ENCODE measurements at places on chromosomes 1 and 21.

- DNase-seq, result peak; percentile 89
Observed at GRCh38 chr1:28091043-28091781, 2.8 kb upstream of the EYA3 start.

GRCh38 chr1:10236405-10237156, 26.2 kb downstream of the KIF1B start:
- DNase-seq, result no peak

GRCh38 chr1:1427106-1427819, 6.2 kb upstream of the ANKRD65 start:
- no peak for DNase-seq

DNA sequence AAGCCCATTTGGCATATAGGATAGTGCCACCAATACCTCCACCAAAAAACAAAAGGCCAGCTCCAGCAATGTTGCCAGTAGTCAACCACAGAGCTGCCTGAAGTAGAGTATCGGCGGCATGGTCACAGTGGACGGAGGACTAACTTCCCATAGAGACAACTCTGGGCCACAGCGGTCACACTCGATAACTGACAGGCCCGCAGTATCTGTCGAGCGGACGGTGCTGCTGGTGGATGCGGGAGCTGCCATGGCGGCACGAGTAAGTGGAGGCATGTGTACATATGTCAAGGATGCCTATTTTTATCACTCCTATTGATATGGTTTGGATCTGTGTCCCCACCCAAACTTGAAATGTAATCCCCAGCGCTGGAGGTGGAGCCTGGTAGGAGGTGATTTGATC, 4.1 kb downstream of the KRTAP12-1 start:
- DNase-seq, result no peak

- no peak for DNase-seq
Observed at GRCh38 chr1:153429266-153430165, 13.2 kb downstream of the S100A7A start.

- no peak for DNase-seq
Observed at GRCh38 chr1:183810121-183810520, 5.2 kb downstream of the RGL1 start.

DNA sequence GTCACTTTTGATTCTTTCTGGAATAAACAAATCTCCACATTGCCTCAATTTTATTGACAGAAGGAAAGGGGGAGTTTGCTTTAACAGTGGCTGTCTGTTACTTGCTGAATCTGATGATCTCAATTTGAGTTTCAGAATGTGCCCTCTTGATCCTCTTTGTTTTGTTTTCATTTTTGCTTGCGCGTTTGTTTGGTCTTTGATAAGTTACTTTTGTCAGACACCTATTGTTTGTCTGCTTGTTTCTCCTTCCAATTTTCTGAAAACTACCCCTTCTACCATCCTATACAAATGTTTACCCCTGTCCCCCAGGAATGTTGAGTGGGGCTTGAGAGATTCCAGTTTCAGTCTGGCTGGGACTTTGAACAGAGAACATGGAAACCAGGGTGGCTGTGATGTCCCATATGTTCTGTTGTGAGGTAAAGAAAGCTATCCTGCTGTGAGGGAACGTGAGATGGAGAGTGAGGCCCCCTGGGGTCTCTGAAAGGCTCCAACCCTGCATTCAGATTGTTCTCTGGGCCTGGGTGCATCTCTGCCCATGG, 11.8 kb upstream of the XCL2 start:
- DNase-seq, result no peak

- no peak for DNase-seq
Observed at GRCh38 chr1:219959540-219960203, 31.3 kb upstream of the SLC30A10 start.

DNA sequence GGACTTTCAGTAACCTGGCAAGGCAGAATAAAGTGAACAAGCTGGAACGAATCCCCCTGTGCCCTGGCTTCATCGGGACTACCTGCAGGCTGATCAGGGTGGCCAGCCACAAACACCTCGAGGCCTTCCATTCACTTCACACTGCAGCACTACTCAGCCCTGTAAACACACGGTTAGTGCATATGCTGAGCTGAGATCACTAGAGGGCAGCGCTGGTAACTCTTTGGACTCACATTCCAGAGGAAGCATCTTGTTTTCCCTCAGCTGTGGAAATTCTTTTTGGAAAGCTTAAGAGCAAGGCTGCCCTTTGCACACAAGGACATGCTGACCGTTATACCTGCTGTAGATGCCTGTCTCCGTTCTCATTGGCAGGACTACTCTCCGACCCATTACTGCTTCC, 32.1 kb downstream of the PCSK9 start:
- DNase-seq, result peak; percentile 74

GRCh38 chr21:43209575-43210453, 41.0 kb downstream of the CRYAA start:
- DNase-seq, result peak; percentile 94

- DNase-seq, result no peak
Observed at GRCh38 chr1:151655371-151655770, 43.5 kb downstream of the SNX27 start.

GRCh38 chr1:82927753-82928152, 1071.2 kb downstream of the TTLL7 start:
- no peak for DNase-seq

DNA sequence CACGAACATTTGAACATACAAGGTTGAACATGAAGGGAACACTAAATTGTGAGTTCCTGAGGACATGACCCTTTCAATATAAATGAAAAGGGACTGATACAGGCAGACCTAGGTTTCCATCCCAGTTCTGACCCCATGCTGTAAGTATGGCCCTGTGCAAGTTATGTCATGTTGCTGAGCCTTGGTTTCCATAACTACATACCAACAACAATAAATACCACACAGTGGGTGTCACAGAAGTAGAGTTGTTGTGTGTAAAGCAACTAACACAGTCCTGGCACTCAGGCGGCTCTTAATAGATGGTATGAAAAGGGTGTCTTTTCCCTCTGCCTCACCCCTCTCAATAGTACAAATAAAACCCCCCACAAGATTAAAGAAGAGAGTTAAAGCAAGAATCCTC, 140.8 kb downstream of the LMX1A start:
- no peak for DNase-seq

DNA sequence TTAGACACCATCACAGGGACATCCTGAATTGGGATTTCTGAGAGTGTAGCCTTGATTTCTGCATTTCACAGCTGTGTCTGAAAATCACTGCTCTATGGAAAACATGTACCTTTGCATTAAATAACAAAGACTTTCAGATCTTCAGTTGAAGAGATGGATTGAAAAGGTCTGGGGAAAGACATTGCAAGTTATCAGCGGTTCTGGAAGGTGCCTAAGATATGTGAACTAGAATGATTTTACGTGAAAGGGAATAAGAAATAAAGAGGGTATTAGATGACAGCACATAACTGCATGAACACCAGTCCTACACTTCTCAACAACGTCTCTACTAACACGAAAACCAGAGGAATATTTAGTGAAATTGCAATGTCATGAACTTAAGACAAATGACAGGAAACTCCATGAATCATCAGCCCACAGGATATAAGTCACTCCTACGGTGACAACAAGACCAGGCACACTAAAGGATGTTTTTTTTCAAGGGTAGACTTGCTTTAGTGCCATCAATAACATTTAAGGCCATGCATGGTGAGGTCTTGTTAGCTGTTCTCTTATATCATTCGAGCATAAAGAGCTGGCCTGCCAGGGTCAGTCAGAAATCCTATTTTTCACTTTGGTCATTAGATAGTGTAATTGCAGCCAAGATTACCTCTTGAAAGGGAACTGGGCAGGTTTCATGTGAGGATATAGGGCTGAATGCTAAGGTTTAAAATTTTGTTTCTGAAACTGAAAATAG, 283.1 kb downstream of the GRIK1 start:
- peak; percentile 54 for DNase-seq

GRCh38 chr1:66490816-66491215, 43.1 kb upstream of the SGIP1 start:
- no peak for DNase-seq

- DNase-seq, result no peak
Observed at GRCh38 chr1:9321480-9321849, 28.8 kb downstream of the SPSB1 start.

DNA sequence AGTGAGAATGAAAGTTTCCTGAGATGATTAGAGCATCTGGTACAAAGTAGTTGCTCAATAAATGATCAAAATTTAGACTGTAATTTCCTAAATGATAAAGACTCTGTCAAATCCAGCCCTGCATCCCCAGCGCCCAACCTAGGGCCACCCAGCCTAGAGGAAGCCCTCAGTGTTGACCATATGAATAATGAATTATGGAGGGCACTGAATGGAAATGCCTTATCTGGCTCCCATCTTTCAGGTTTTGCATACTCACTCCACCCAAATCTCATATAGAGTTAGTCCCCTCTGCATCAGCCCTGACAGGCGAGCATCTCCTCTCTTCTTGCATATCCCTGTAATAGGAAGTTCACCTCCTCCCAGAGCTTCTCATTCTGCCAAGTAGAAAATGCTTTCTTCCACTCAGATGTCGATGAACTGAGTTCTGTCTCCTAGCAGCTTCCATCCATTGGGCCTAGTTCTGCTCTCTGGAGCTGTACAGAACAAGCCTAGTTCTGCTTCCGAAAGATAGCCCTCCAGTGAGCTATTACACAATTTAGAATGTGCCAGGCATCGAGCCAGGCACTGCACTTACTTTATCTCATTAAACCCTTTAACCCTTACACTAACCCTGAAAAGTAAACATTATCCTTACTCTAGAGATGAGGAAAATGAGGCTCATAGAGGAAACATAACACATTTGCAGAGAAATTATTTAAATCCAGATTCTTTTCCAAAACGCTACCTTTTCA, 20.9 kb downstream of the COA7 start:
- DNase-seq, result no peak

GRCh38 chr1:172935062-172935592, 115.6 kb downstream of the TNFSF18 start:
- DNase-seq, result no peak

GRCh38 chr1:38201431-38201830, 154.8 kb upstream of the POU3F1 start:
- DNase-seq, result no peak

DNA sequence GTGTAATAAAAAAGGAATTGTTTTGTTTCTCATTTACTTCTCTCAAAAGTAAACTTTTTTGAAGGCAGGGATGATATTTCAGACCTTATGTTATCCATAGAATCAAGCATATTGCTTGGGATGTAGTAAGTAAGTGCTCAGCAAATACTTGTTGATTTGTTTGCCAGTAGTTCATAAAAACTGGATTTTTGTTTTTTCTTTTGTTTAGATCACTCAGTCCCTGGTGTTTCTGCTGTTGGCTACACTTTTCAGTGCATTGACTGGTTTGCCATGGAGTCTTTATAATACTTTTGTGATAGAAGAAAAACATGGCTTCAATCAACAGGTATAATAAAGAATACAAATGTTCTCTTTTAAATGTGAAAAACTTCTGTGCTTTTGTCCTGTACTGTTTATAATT, 10.2 kb downstream of the ZMPSTE24 start:
- DNase-seq, result no peak

DNA sequence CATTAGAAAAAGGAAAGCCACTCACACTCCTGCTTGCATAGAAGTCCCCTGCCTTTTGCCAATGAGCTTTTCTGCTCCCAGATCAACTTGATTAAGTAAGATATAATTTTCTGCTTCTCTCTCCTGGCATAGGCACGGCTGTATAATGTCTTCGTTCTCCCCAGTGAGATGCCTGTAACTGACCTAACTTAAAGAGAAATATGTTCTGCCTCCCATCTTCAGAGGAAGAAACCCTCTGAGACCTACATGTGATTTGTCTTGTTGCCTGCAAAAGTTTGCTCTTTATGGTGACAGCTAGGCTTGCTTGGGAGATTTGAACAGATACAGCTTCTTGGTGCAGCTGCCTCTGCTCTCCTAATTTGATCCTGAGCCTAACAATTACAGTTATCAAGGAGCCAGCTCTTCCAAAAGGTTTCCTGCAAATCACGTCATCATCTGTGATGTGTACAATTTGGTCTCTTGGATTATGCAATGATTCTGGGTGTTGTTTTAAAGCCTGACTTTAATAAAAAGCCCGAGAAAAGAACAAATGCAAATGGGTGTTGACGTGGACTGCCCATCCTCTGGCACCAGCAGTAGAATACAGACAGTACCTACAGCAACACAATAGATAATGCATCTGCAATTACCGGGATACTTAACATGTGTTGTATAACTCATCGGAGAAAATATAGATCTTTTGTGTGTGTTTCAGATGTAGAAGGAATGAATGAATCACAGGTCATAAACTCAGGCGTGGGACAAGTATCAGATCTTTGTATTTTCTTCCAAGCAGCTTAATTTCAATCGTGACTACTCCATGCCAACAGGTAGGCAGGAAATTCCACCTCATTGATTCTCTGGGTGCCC, 76.2 kb upstream of the KAZN start:
- no peak for DNase-seq

- DNase-seq, result no peak
Observed at GRCh38 chr1:86948212-86948611, 33.8 kb downstream of the HS2ST1 start.
